Esophagus squamous epithelium (tissue), 5 donors: ENCODE measurements at places on chromosomes 11 and 22. TPM values are rescaled to one million over a fixed set of nuclear protein-coding genes. Genes with fewer than 3 reads are reported as not detected.

GRCh38 chr11:81026032-81026431 is 1585.2 kb upstream of the TENM4 start:
- no peak overlapping the region for H3K4me3 ChIP-seq
- H3K27me3 ChIP-seq: no peaks in the 10 kb centered on the region
- no peak overlapping the region for H3K27ac ChIP-seq
- H3K4me1 ChIP-seq: no peaks in the 10 kb centered on the region
- DNase-seq: no peak
- H3K36me3 ChIP-seq: no peaks in the 10 kb centered on the region

DNA sequence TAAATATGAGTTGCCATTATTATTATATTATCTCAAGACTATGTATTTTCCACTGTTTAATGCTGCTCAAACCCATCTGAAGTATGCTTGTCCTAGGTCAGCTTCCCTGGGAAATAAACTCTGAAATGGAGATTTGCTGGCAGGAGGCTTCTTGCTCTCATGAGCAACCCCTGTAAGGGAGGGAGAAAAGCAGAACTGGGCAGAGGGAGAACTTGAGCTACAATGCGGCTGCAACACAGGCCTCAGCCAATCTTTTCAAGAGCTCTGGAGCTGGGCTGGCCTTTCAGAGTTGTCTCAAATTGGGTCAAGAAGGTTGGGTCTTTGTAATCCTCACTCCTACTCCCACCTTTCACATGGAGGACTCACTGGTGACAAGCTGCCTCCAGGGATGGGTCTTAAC is 412.6 kb downstream of the TENM4 start:
- no peaks in the 10 kb centered on the region for H3K4me1 ChIP-seq
- H3K4me3 ChIP-seq: no peak overlapping the region
- no peaks in the 10 kb centered on the region for H3K36me3 ChIP-seq
- no peak overlapping the region for H3K27ac ChIP-seq
- no peaks in the 10 kb centered on the region for H3K27me3 ChIP-seq

- DNase-seq: no peak
- no peaks in the 10 kb centered on the region for H3K27me3 ChIP-seq
- no peaks in the 10 kb centered on the region for H3K36me3 ChIP-seq
- peaks cover 16% of the 10 kb centered on the region for H3K4me1 ChIP-seq
Measured at GRCh38 chr11:120134106-120134930, 3.6 kb downstream of the TRIM29 start.

- no peak overlapping the region for H3K4me3 ChIP-seq
- H3K27ac ChIP-seq: no peak overlapping the region
- H3K27me3 ChIP-seq: no peaks in the 10 kb centered on the region
- no peaks in the 10 kb centered on the region for H3K36me3 ChIP-seq
Measured at GRCh38 chr11:1827931-1828330, 6.9 kb upstream of the SYT8 start.

DNA sequence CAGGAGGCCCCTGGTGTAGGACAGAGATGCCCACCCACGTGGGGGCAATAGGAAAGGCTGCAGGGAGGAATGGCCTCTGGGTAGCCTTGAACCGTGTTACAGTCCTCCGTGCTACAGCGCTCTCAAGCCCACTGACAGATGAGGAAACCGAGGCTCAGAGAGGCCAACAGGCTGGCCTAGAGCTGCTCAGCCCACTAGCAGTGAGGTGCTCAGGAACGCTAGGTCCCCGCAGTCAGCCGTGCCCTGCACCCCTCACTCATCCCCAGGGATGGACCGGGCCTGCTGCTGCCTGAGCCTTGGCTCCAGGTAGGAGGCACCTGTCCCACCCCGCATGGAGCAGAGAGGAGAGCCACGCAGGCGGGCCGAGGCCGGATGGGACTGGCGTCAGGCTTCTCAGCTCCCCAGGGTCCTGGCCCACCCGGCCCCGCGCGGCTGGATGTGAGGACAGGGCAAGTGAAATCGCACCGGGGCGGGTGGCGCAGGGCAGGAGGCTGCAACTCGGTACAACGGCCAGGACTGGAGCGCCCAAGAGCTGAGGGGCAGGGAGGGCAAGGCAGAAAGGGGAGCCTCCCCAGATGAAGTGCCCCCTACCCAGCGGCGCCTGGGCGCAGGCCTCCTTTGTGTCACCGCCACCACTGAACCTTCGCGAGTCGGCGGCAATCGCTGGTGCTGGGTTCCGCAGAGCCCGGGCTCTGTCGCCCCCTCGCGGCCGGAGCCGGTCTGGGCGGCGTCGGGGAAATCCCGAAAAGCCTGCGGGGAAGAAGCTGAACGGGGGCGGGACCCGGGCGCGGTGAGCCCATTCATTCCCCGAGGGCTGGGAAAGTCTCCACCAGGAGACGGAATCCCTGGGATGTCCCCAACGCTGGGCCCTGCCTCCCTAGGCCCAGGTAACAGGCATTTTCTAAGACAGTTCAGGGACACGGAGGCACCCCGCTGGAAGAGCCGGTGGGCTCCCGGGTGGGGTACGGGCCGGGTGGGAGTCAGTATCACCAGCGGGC is 8.4 kb upstream of the SLC2A11 start:
- no peak overlapping the region for H3K4me3 ChIP-seq
- no peaks in the 10 kb centered on the region for H3K36me3 ChIP-seq
- no peak for DNase-seq
- H3K4me1 ChIP-seq: peaks cover 23% of the 10 kb centered on the region
- no peaks in the 10 kb centered on the region for H3K27me3 ChIP-seq

GRCh38 chr11:72690166-72690565 is 15.9 kb upstream of the PDE2A start:
- DNase-seq: no peak
- no peak overlapping the region for H3K4me3 ChIP-seq
- peaks cover 44% of the 10 kb centered on the region for H3K36me3 ChIP-seq
- H3K27me3 ChIP-seq: no peaks in the 10 kb centered on the region

GRCh38 chr11:35618497-35619115 is 346 bp downstream of the FJX1 start:
- DNase-seq: no peak
- peak overlapping the region; percentile 88 for H3K27ac ChIP-seq

GRCh38 chr22:27991586-27992293 is 72.7 kb upstream of the PITPNB start:
- H3K4me3 ChIP-seq: no peak overlapping the region
- H3K27me3 ChIP-seq: no peaks in the 10 kb centered on the region
- no peak for DNase-seq
- H3K36me3 ChIP-seq: peaks cover 92% of the 10 kb centered on the region

- no peaks in the 10 kb centered on the region for H3K27me3 ChIP-seq
- peaks cover 9% of the 10 kb centered on the region for H3K4me1 ChIP-seq
- H3K36me3 ChIP-seq: no peaks in the 10 kb centered on the region
- H3K4me3 ChIP-seq: no peak overlapping the region
Measured at GRCh38 chr11:121445071-121445768, 6.9 kb upstream of the SORL1 start.

- H3K27me3 ChIP-seq: peaks cover 35% of the 10 kb centered on the region
- peaks cover 11% of the 10 kb centered on the region for H3K4me1 ChIP-seq
- no peak overlapping the region for H3K4me3 ChIP-seq
- H3K27ac ChIP-seq: no peak overlapping the region
- no peak for DNase-seq
Measured at GRCh38 chr22:18108187-18108586, 2.4 kb upstream of the TUBA8 start.

DNA sequence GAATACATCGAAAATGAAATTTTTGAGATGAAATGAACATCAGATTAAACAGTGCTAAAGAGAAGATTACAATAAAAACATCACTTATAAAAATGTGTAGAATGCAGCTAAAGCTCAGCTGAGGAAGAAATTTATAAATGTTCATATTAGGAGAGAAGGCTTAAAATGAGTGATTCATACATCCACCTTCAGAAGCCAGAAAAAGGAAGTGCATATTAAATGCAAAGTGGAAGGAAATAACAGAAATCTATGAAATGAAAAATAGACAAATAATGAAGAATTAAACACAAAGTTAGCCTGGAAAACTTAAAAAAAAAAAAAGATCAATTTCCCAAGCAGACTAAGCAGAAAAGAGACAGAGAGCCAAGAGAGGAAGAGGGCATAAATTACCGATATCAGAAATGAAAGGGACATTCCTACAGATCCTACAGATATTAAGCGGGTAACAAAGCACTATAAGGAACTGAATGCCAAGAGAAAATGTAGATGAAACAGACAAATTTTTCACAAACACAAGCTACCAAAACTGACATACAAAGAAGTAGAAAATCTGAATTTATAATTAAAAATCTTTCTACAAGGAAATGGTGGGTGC is 7.2 kb upstream of the MOB2 start:
- H3K27me3 ChIP-seq: no peaks in the 10 kb centered on the region
- no peak overlapping the region for H3K27ac ChIP-seq
- no peak for DNase-seq
- no peak overlapping the region for H3K4me3 ChIP-seq
- H3K36me3 ChIP-seq: no peaks in the 10 kb centered on the region
- peaks cover 15% of the 10 kb centered on the region for H3K4me1 ChIP-seq

DNA sequence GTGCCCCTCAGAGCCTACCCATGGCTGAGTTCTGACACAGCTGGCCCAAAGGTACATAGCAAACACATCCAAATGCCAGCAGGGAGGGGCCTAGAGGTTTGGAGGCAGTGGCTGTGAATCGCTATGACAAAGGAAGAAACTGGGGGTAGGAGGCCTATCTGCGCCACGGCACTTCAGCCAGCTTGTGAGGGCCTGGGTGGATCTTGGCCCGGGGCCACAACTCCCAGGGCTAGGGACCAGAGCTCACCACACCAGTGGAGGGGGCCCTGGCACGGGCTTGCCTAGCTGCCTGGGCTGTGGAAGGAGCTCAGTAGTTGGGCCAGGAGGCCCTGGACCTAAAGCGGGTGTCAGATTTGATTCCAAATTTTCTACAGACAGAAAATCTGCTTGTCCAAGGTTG is 9.4 kb upstream of the NAP1L4 start:
- no peaks in the 10 kb centered on the region for H3K27me3 ChIP-seq
- H3K27ac ChIP-seq: peak overlapping the region; percentile 88
- H3K4me1 ChIP-seq: peaks cover 74% of the 10 kb centered on the region
- DNase-seq: no peak
- H3K36me3 ChIP-seq: peaks cover 5% of the 10 kb centered on the region

- peak overlapping the region; percentile 98 for H3K27ac ChIP-seq
- no peaks in the 10 kb centered on the region for H3K27me3 ChIP-seq
- peaks cover 2% of the 10 kb centered on the region for H3K4me1 ChIP-seq
- DNase-seq: no peak
Measured at GRCh38 chr11:33040033-33040861, 875 bp downstream of the TCP11L1 start.

DNA sequence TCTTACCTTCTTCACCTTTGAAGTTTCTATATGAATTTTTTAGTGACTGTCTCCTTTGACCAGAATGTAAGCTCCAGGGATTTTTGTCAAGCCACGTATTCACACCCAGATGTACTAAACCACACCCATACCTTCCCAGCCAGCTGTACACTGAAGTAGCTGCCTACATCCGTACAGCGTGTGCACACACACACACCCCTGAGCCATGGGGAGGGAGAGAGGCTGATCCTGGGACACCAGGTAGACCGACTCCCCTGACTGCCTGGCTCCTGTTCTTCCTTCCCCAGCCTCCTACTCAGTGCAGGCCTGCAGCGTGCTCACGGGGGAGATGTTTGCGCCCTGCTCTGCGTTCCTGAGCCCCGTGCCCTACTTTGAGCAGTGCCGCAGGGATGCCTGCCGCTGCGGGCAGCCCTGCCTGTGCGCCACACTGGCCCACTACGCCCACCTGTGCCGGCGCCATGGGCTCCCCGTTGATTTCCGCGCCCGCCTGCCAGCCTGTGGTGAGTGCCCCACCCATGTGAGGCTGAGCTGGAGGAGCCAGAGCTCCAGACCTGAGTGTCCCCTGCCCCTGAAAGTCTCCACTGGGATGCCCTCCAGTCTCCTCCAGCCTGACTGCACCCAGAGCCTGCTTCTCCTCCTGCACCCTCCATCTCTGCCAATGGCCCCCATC is 25.9 kb downstream of the OTOG start:
- no peaks in the 10 kb centered on the region for H3K4me1 ChIP-seq
- no peak overlapping the region for H3K4me3 ChIP-seq
- no peak for DNase-seq

- no peak overlapping the region for H3K27ac ChIP-seq
- no peak overlapping the region for H3K4me3 ChIP-seq
- no peaks in the 10 kb centered on the region for H3K27me3 ChIP-seq
- peaks cover 68% of the 10 kb centered on the region for H3K4me1 ChIP-seq
Measured at GRCh38 chr11:68829581-68829980, 12.1 kb downstream of the CPT1A start.

DNA sequence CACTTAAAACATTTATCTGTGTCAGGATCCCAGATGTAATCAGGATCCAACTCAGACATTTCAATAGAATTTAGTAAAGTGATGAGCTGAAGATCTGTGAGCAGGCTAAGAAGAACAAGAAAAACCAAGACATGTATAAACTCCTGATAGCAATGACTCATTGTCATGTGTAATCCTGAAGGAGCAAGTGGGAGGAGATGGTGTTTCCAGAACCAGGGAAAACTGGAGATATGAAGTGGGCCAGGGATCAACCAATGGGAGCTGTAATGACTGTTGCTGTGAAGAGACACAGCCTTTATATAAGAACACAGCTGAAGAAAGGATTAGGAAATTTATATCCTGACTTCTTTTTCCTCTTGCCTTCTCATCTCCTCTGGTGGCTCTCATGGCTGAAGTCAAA is 682.5 kb upstream of the ARHGAP42 start:
- no peaks in the 10 kb centered on the region for H3K36me3 ChIP-seq
- H3K4me3 ChIP-seq: no peak overlapping the region
- H3K27me3 ChIP-seq: no peaks in the 10 kb centered on the region
- no peaks in the 10 kb centered on the region for H3K4me1 ChIP-seq
- no peak for DNase-seq

- no peak for DNase-seq
- no peak overlapping the region for H3K4me3 ChIP-seq
- H3K27me3 ChIP-seq: no peaks in the 10 kb centered on the region
- H3K36me3 ChIP-seq: peaks cover 4% of the 10 kb centered on the region
Measured at GRCh38 chr11:36441610-36442208, 68.4 kb downstream of the TRAF6 start.

- no peak overlapping the region for H3K27ac ChIP-seq
- H3K27me3 ChIP-seq: no peaks in the 10 kb centered on the region
- H3K4me1 ChIP-seq: no peaks in the 10 kb centered on the region
Measured at GRCh38 chr11:104432526-104432925, 268.6 kb upstream of the PDGFD start.

- H3K4me1 ChIP-seq: no peaks in the 10 kb centered on the region
- no peak overlapping the region for H3K27ac ChIP-seq
- H3K4me3 ChIP-seq: no peak overlapping the region
- peaks cover 62% of the 10 kb centered on the region for H3K36me3 ChIP-seq
- no peak for DNase-seq
Measured at GRCh38 chr11:116893437-116893836, 56.0 kb upstream of the APOA1 start.

GRCh38 chr11:13215149-13215548 is 62.4 kb upstream of the BMAL1 start:
- no peak for DNase-seq
- H3K36me3 ChIP-seq: no peaks in the 10 kb centered on the region
- H3K27ac ChIP-seq: no peak overlapping the region
- peaks cover 12% of the 10 kb centered on the region for H3K4me1 ChIP-seq
- no peaks in the 10 kb centered on the region for H3K27me3 ChIP-seq

Gene CTSF
- 3.8 TPM for total RNA-seq

Gene FLRT1
- total RNA-seq: not detected

Gene TREH
- 0.09 TPM for total RNA-seq

Gene CRYBB2
- not detected for total RNA-seq

Gene SCN3B
- total RNA-seq: 3.4 TPM

Gene MRGPRX3
- 0.29 TPM for total RNA-seq

Gene TSPAN18
- 2.1 TPM for total RNA-seq

Gene AGBL2
- 0.35 TPM for total RNA-seq

Gene HIC2
- 4.3 TPM for total RNA-seq

Gene DEPDC7
- total RNA-seq: 8.0 TPM
